Effector memory CD4-positive, alpha-beta T cell (primary cell): ENCODE measurements at places on chromosomes 4 and X.

- no peak overlapping the region for H3K4me3 ChIP-seq
- H3K36me3 ChIP-seq: peaks cover 10% of the 10 kb centered on the region
- no peak overlapping the region for H3K27ac ChIP-seq
- H3K4me1 ChIP-seq: peaks cover 23% of the 10 kb centered on the region
- DNase-seq: no peak
- no peaks in the 10 kb centered on the region for H3K27me3 ChIP-seq
Observed at GRCh38 chr4:184415071-184415470, 59.3 kb downstream of the IRF2 start.

- H3K36me3 ChIP-seq: no peaks in the 10 kb centered on the region
- no peaks in the 10 kb centered on the region for H3K4me1 ChIP-seq
- no peak overlapping the region for H3K4me3 ChIP-seq
- no peak for DNase-seq
- no peak overlapping the region for H3K27ac ChIP-seq
Observed at GRCh38 chr4:184817494-184818215, 8.1 kb downstream of the ACSL1 start.

DNA sequence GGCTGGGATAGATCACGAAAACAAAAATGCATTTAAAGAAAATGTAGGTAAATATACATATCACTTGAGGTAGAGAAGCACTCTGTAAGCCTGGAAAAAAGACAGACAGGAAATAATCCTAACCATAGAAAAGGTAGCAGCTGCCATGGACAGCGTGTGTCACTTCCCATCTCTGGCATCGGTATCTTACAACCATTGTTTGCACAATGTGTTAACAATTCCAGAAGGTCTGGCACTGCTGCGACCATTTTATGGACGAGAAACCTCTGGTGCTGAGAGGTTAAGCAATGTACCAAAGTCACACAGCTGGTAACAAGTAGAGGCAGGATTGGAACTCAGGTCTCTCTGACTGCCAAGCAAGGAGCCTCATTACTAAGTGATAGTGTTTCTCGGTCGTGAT lies 1.7 kb upstream of the MTNR1A start:
- H3K4me3 ChIP-seq: no peak overlapping the region
- H3K4me1 ChIP-seq: no peaks in the 10 kb centered on the region
- DNase-seq: no peak
- H3K27ac ChIP-seq: no peak overlapping the region

DNA sequence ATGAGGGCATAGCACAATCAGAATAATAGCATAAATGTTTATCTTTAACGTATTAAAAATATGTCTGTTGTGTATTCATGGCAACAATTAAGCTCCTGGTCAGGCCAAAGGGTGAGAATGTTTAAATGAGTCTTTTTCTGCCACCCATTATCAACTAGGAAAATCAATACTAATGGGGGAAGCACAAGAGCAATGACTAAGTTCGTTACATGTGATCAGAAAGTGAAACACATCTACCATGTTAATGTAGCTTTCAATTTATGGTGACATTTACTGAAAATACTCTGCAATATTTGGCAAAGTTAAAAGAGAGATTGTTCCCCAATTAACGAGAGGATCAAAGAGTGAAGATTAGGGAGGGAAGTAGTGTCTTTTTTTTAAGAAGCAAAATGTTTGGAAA lies 143.7 kb downstream of the NAA11 start:
- no peaks in the 10 kb centered on the region for H3K4me1 ChIP-seq
- DNase-seq: no peak
- no peak overlapping the region for H3K27ac ChIP-seq
- no peak overlapping the region for H3K4me3 ChIP-seq
- no peaks in the 10 kb centered on the region for H3K27me3 ChIP-seq

- no peaks in the 10 kb centered on the region for H3K36me3 ChIP-seq
- no peak overlapping the region for H3K4me3 ChIP-seq
- no peaks in the 10 kb centered on the region for H3K27me3 ChIP-seq
- peaks cover 7% of the 10 kb centered on the region for H3K4me1 ChIP-seq
Observed at GRCh38 chr4:15783676-15784075, 5.5 kb downstream of the CD38 start.

GRCh38 chr4:117096886-117097285 lies 11.5 kb upstream of the TRAM1L1 start:
- no peak overlapping the region for H3K27ac ChIP-seq
- DNase-seq: no peak
- no peaks in the 10 kb centered on the region for H3K4me1 ChIP-seq
- H3K36me3 ChIP-seq: no peaks in the 10 kb centered on the region

DNA sequence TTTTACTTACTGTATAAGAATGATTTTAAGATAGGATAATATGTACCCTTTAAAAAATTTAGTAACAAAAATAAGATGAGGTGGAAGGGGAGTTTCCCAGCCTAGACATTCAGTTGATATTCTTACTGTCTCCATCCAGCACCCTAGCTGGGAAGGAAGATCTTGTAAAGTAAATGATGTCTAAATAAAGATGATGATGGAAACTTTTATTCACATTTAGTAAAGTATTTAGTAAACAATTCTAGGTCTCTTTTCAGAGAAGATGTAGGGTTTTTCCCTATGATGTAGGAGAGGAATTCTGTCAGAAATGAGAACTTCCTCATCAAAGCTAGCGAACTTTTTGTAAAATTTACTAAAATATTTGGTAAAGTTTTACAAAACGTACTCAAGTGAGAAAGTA lies 136.8 kb downstream of the RAPGEF2 start:
- DNase-seq: no peak
- H3K4me3 ChIP-seq: no peak overlapping the region
- H3K27me3 ChIP-seq: no peaks in the 10 kb centered on the region
- no peak overlapping the region for H3K27ac ChIP-seq
- no peaks in the 10 kb centered on the region for H3K36me3 ChIP-seq
- H3K4me1 ChIP-seq: no peaks in the 10 kb centered on the region

- H3K4me3 ChIP-seq: no peak overlapping the region
- DNase-seq: no peak
- no peak overlapping the region for H3K27ac ChIP-seq
- H3K36me3 ChIP-seq: no peaks in the 10 kb centered on the region
Observed at GRCh38 chrX:97704881-97705280, 821.2 kb downstream of the RPA4 start.

DNA sequence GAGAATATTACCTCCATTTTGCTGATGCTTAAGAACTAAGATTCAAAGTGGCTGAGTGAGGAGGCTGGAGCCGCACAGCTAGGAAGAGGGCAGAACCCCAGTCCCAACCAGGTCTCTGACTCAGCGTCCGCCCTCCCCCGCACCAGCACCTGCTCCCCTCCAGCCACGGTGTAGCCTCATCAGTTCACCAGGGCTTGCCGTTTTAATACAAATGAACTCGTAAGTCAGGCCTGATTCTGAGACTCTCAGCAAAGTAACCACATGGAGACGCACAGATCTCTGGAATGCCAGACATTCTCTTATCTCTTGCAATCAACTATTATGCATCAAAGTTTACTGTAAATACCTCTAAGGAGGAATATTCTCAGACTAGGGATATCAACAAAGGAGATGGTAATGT lies 52.4 kb downstream of the ENPP6 start:
- no peaks in the 10 kb centered on the region for H3K36me3 ChIP-seq
- H3K27ac ChIP-seq: no peak overlapping the region
- no peak overlapping the region for H3K4me3 ChIP-seq
- no peak for DNase-seq
- H3K27me3 ChIP-seq: peaks cover 18% of the 10 kb centered on the region
- peaks cover 4% of the 10 kb centered on the region for H3K4me1 ChIP-seq

GRCh38 chrX:74187211-74187610 lies 116.8 kb upstream of the ZCCHC13 start:
- H3K27ac ChIP-seq: no peak overlapping the region
- no peaks in the 10 kb centered on the region for H3K4me1 ChIP-seq
- no peak for DNase-seq
- H3K36me3 ChIP-seq: no peaks in the 10 kb centered on the region

DNA sequence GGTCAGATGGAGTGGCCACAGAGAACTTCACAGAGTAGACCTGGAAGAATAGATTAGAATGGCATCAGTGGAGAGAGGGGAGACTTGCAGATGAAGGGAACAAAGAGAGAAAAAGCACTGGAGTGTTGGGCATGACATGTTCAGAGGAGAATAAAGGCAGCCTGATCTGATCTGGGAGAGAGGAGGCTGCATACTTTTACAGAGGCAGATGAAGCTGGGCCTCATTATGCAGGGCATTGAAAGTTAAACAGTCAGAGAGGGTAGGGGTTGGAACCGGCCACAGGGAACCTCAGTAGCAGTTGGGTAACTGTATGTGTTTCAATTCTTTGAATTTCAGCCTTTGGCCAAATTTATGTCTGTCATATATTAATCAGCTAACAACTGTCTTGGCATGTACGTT lies 61.2 kb downstream of the SH3BGRL start:
- no peak overlapping the region for H3K27ac ChIP-seq
- H3K4me3 ChIP-seq: no peak overlapping the region
- H3K4me1 ChIP-seq: no peaks in the 10 kb centered on the region
- H3K27me3 ChIP-seq: no peaks in the 10 kb centered on the region
- H3K36me3 ChIP-seq: no peaks in the 10 kb centered on the region

DNA sequence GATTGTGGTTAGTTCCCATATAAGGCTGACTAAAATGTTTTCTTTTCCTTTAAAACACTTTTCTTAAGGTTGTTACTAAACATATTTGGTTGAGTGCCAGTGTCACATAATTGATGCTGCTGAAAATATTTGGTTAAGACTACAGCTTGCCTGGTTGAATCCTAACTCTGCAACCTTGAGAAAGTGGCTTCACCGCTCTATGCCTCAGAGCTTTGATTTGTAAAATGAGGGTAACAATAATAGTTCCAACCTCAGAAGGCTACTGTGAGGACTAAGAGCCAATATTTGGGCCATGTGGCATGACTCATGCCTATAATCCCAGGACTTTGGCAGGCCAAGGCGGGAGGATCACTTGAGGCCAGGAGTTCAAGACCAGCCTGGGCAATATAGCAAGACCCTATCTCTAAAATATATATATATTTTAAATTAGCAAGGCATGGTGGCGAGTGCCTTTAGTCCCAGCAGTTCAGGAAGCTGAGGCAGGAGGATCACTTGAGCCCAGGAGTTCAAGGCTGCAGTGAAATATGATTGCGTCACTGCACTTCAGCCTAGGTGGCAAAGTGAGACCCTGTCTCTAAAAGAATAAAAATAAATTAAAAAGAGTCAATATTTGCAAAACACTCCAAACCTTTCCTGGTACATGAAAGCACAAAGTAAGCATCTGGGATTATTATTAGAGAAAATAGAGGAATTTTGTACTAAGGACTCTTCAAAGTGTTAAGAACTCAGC lies 7.1 kb upstream of the NEIL3 start:
- no peak overlapping the region for H3K27ac ChIP-seq
- no peak for DNase-seq
- H3K4me3 ChIP-seq: no peak overlapping the region

DNA sequence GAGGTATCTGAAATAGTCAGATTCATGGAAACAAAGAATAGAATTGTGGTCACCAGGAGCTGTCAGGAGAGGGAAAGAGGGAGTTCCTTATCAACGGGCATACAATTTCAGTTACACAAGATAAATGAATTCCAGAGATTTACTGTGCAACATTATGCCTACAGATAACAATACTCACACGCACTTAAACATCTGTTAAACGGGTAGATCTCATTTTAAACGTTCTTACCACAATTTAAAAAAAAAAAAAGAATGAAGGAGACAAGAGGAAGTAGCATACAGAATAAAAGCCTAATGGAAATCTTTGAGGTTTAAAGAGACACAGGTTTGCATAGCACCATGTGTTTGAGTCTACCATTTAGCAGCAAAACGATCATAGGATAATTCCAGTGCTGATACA lies 298.0 kb downstream of the DKK2 start:
- H3K27me3 ChIP-seq: no peaks in the 10 kb centered on the region
- H3K4me1 ChIP-seq: no peaks in the 10 kb centered on the region
- no peak overlapping the region for H3K27ac ChIP-seq
- H3K4me3 ChIP-seq: no peak overlapping the region
- no peak for DNase-seq

DNA sequence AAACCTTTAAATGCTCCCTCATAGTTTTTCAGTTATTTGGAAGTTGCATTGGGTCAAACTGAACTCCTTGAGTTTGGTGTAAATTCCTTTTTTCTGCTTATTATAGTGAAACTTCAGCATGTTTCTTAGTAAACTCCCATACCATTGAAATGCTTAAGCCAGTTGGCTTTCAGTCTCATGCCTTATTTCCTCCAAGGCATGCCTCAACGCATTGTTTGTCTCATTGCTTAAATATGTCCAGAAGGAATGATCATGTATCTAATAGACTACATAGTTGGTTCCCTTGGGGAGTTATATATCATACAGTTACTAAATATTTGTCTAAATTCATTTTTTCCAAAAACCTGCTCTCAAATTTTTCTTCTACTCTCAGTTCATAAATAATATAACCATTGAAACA lies 114.0 kb downstream of the STOX2 start:
- no peaks in the 10 kb centered on the region for H3K4me1 ChIP-seq
- no peak for DNase-seq
- H3K27me3 ChIP-seq: no peaks in the 10 kb centered on the region
- no peak overlapping the region for H3K4me3 ChIP-seq
- H3K27ac ChIP-seq: no peak overlapping the region
- no peaks in the 10 kb centered on the region for H3K36me3 ChIP-seq

- H3K4me3 ChIP-seq: peak overlapping the region; percentile 55
- peaks cover 34% of the 10 kb centered on the region for H3K4me1 ChIP-seq
- H3K27me3 ChIP-seq: no peaks in the 10 kb centered on the region
- no peak for DNase-seq
Observed at GRCh38 chr4:184416913-184417734, 57.2 kb downstream of the IRF2 start.

DNA sequence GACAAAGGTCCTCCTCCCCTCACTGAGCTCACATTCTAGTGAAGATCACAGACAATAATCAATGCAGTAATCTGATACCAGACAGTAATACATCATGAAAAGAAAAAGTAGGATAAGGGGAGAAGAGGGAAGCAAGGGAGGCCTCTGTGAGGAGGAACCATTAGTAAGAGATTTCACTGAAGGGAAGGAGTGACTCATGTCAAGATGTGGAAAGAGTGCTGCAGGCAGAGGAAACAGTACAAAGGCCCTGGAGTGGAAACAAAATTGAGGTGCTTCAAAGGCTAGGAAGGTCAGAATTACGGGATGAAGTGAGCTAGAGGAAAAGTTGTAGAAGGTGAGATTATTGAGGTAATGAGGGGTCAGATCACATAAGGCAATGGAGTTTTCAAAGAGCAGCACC lies 38.1 kb downstream of the LAMTOR3 start:
- H3K27ac ChIP-seq: peak overlapping the region; percentile 27
- H3K4me1 ChIP-seq: no peaks in the 10 kb centered on the region
- H3K4me3 ChIP-seq: no peak overlapping the region
- no peaks in the 10 kb centered on the region for H3K27me3 ChIP-seq

GRCh38 chr4:1381181-1381621 lies 25.0 kb downstream of the NKX1-1 start:
- no peaks in the 10 kb centered on the region for H3K4me1 ChIP-seq
- H3K36me3 ChIP-seq: peaks cover 6% of the 10 kb centered on the region
- H3K27ac ChIP-seq: no peak overlapping the region
- H3K4me3 ChIP-seq: no peak overlapping the region
